Neural progenitor cell (in vitro differentiated cells): ENCODE measurements at places on chromosomes 2 and 18.
A peak's percentile ranks its signal among the peaks of the same experiment; 100 is the strongest.

- no peak for DNase-seq
Measured at GRCh38 chr2:41727152-41727551, 320.7 kb upstream of the PKDCC start.

DNA sequence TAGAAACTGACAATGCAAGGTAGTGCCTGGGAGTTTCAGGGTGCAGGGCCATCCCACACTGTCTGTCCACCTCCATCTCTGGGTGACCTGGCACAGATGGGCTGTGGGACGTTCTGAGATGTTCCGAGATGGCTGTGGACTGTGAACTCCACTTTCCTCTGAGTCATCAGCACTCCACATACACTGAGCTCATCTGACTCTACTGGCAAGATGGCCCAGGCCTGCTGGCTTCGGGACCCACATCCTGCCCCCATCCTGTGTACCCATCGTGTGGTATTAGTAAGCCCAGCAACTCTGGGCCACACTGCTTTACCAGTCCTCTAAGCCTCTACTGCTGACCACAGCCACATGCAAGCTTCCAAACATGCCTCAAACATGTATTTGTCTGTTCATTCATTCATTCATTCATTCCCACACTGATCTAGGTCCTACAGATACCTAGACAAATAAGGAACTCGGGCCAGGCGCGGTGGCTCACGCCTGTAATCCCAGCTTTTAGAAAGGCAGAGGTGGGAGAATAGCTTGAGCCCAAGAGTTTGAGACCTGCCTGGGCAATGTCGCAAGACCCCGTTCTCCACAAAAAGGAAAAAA is 124.8 kb upstream of the CXCR4 start:
- DNase-seq, result no peak

- DNase-seq, result no peak
Measured at GRCh38 chr2:109663721-109664120, 49.6 kb downstream of the SOWAHC start.

GRCh38 chr18:31454066-31454708 is 6.6 kb downstream of the DSG3 start:
- no peak for DNase-seq

DNA sequence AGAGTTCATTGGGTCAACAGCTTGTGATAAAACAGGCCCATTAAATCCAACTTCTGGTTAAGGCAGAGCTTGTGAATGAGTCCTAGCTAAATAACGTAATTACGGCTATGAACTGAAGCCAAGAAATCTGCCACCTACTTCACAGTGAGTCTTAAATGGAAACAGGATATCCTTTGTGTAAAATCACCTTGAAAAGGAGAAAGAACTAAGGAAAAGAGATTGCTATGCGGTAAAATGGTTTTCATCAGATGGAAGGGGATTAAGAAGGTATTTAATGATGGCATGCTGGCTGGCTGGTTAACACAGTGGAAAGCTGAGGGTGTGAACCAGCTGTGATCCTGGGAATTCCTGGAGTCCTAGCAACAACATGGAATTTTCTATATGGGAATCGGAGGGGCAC is 156.6 kb downstream of the DOK6 start:
- peak; percentile 74 for DNase-seq

DNA sequence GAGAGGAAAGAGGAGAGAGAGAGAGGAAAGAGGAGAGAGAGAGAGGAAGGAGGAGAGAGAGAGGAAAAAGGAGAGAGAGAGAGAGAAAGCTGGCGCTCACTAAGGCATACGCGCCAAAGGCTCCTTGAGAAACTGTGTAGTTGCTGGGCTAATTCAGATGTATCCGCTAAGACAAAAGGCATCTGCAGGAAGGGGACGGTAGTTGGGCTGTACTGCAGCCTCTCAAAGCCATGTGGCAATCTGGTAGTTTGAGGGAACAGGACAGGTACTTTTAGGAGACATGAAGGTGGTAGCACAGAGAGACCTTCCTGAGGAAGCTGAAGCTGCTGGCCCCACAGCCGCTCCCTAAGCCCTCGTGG is 31.6 kb downstream of the THNSL2 start:
- DNase-seq, result peak; percentile 22

DNA sequence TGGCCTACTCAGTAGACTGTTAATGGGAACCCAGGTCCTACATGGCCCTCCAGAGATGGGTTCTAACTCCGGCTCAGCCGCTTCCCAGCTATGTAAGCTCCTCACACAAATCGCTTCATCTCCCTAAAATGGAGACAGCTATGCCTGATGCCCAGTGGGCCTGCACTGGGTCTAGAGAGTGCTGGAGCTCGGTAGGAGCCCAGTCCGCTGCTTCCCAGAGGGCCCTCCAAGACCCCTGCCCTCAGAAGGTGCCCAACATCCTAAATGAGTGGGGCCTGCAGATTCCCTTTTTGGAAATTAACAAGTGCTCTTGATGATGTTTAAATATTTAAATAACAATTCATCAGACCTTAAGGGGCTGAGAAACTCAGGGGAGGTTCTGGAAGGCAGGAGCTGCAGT is 47.1 kb downstream of the HS1BP3 start:
- no peak for DNase-seq

- no peak for DNase-seq
Measured at GRCh38 chr2:31328026-31328425, 86.5 kb downstream of the XDH start.

DNA sequence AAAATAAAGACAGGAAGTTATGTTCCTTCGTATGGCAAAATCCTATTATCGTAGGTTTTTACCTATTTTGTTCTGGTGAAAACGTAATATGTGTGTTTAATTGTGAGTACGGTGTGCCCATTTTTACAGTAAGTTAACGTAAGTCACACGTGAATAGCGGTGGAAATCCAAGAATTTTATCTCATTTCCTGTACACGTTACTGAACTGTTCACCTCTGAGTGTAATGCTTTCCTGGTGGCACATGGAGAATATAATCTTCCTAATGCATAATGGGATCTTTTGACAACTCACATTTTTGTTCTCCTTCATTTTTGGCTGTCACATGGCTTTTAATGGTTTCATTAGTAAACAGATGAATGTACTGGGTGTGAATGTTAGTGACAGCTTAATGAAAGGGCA is 28.2 kb downstream of the BCL2L11 start:
- no peak for DNase-seq

- no peak for DNase-seq
Measured at GRCh38 chr18:74796841-74797576, 199.3 kb downstream of the ZNF407 start.

GRCh38 chr2:67400560-67401485 is 3.7 kb downstream of the ETAA1 start:
- DNase-seq, result no peak

DNA sequence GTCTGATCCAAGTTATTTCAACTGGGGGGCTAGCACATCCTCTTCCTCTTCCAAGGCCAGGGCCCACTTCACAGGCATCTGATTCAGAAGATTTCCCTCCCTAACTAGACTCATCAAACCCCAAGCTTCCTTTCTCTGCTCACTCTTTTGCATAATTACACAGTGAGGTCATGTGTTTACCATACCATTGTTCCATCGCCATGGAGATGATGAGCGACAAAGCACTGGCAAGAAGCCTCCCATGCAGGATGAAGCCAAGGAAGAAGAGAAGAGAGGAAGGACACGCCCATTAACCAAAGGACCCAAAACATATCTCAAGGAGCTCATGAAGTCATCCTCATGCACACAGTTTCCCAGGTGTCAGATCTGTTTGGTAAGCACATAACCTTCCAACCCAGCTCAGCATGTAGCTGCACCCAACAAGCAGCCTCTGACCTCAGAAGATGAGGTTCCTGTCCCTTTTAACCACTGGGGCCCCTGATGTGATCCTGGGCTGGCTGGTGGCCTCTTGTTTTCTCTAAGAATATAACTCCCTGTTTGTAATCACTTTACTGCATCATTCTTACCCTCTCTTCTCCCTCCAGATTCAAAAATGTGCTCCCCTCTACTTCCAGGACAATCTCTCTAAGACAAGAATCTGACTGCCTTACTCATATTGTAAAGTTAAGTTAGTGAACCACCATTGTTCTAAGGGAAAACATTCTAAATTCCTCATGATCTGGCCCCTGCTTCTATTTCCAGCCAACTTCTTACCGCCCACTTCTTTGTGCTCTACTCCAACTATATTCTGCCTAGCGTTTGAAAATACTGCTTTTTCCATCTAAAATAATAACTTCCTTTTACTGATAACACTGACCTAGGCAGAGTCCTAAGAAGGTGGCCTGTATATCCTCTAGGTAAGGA is 190.1 kb downstream of the TTC32 start:
- peak; percentile 74 for DNase-seq

GRCh38 chr2:219001577-219002394 is 8.6 kb upstream of the CRYBA2 start:
- DNase-seq, result peak; percentile 39
